A673 (cell line): ENCODE measurements at places on chromosomes 3 and 15. TPM values are rescaled to one million over a fixed set of nuclear protein-coding genes. Genes with fewer than 3 reads are reported as not detected.

DNA sequence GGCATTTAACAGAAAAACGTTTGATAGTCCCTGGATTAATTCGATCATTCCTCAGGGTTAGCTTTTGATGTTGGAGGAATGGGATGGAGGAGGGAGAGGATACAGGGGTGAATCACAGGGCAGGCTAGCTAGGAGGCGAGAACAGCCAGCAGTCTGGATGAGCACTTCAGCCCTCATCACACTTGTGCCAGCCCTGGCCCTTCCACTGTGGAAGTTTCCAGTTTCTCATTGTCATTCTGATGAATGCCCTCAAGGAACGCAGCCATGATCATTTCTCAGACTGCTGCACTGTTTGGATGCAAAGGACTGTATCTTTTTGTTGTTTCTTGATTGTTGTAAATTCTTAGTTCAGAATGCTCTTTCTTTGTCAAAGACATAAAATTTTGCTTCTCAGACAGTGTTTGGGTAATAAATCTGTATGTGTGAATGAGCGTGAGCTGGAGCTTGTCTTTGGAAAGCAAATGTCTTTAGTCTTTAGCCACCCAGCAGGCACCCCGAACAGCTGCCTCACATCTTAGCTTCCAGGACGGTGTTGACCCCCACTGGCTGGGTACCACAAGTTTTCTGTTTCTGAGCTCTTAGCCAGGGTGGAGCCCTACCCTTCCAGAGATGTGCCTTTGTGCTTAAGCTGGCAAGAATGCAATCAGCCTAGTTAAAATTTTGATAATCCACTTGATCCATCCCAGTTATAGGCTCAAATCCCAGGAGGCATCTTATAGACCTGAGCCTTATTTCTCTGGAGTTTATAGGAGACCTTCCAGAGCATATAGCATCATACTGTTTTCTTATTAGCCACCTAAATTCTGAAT is 121.1 kb downstream of the PDCD6IP start:
- DNase-seq: peak; percentile 87

- no peak for DNase-seq
Observed at GRCh38 chr15:85753261-85753660, 41.5 kb downstream of the KLHL25 start.

GRCh38 chr3:188568736-188569135 is 414.8 kb downstream of the LPP start:
- DNase-seq: no peak

DNA sequence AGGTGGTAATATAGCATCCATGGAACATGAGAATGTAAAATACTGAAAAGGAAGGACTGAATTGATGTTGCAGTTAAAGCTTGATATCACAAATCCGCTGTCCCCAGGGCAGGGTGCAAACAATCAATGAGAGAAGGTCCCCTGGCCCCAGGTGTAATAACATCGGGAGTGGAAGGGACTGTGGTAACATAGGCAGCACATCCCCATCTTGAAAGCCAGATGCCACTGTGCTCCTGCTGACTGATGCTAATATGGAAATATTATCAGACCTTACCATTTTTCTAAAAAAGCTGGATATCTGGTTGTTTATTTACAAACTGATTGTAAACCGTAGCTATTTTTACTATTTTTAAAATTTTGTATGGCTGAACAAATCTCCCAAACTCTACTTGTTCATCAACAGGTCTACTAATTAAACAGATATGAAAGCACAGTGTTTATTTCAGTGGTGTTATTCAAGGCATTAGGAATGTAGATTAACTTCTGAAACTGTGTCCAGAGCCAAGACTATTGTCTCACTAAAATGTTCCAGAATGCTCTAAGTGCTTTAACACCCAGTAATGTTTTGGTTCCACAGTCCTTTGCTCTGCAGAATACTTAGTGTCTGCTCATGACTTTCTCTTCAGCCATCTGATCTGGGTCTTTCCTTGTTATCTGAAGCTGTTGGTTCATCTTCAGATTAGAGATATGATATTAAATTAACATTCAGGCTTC is 386.0 kb upstream of the RARB start:
- DNase-seq: no peak

GRCh38 chr3:71486831-71487230 is 96.7 kb downstream of the FOXP1 start:
- no peak for DNase-seq

DNA sequence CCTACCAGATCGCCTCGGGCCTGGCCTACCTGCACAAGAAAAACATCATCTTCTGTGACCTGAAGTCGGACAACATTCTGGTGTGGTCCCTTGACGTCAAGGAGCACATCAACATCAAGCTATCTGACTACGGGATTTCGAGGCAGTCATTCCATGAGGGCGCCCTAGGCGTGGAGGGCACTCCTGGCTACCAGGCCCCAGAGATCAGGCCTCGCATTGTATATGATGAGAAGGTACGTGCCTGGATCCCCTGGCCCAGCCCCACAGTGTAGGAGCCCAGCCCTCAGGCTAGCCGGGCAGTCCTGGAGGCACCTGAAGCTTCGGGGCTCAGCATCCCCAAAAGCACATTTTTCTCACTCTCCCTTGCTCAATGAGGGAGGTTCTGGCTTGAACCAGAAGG is 135.8 kb downstream of the LRRK1 start:
- no peak for DNase-seq

GRCh38 chr15:26954403-26954802 is 16.6 kb upstream of the GABRG3 start:
- no peak for DNase-seq

The ZNF502 gene
- total RNA-seq: 1.6 and 2.2 TPM in 2 replicates

The CRABP1 gene
- 57.1 and 61.2 TPM in 2 replicates for total RNA-seq

The EPHA6 gene
- total RNA-seq: not detected in 2 replicates

The ZBBX gene
- not detected in 2 replicates for total RNA-seq

The CFAP20DC gene
- total RNA-seq: 0.74 and 1.3 TPM in 2 replicates

The CATSPER2 gene
- 2.2 and 2.9 TPM in 2 replicates for total RNA-seq

The FAM227B gene
- 2.3 and 4.2 TPM in 2 replicates for total RNA-seq

The HDGFL3 gene
- total RNA-seq: 103 TPM in 2 replicates
